ENCODE measurements at places on chromosomes 12 and 14.

DNA sequence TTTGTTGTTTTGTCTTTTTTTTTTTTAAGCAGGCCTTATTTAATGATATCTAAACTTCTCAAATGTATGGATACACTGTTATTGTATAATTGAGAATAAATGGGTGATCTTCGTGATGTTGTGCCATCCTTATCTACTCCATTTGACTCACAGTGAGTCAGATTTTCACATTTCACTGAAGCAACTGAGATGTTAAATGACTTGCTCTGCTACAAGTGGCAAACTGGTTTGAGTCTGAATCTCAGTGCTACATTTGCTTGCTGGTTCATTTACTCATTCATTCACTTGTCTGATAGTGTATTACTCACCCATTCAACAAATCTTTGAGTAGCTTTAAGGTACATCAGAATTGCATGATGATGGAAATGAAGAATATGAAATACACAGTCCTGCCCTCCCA lies 2.6 kb downstream of the KIAA0586 start:
- DNase-seq, result no peak

GRCh38 chr14:84225268-84225667 lies 1304.7 kb upstream of the FLRT2 start:
- no peak for DNase-seq

- no peak for DNase-seq
Measured at GRCh38 chr12:76266797-76267196, 81.4 kb downstream of the BBS10 start.

GRCh38 chr14:23577710-23578392 lies 739 bp downstream of the JPH4 start:
- no peak for DNase-seq

- DNase-seq, result no peak
Measured at GRCh38 chr12:104575442-104576186, 118.9 kb downstream of the CHST11 start.

DNA sequence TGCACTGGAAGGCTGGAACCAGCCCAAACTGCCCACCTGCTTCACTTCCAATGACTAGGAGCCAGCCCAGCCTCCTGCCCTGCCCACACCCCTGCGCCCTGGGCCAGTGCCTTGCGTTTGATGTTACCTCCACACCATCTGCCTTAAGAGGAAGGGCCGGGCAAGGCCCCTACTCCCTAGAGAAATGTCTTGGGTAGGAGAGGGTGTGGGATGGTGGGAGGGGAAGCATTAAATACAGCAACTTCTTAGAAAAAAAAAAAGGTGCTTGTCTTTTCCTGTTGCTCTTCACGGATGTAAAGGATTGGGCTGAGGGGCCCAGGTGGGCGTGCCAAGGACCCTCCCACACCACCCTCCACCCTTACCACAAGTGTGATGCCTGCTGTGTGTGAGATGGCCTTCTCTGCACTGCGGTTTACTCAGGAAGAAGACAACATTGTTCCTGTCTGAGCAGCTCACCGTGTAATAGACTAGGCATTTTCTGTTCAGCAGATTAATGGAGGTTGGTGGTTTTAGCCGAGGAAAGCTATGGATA lies 99.9 kb downstream of the NINJ2 start:
- DNase-seq, result peak; percentile 27

DNA sequence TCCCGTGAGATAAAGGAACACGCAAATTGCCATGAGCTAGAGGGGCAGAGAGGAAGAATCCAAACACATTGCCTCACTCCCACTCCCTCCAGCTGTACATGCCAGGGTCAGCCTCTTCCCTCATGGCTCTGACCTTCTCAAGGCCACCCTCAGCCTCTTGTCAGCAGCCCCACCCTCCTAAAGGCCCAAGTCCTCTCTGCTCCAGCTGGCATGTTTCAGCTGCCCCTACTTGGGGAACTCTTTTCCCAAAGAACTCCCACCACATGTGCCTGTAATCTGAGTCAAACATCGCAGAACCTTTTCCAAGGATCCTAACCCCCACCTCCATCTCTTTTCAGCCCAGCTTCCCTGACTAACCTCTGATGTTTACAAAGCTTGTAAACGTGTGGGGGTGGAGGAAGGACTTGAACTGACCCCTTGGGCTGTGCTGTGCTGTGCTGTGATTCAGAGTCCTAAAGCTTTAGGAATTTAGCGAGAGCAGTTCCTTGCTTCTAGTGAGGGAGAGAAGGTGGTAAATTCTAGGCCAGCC lies 7.3 kb upstream of the CACNB3 start:
- no peak for DNase-seq

DNA sequence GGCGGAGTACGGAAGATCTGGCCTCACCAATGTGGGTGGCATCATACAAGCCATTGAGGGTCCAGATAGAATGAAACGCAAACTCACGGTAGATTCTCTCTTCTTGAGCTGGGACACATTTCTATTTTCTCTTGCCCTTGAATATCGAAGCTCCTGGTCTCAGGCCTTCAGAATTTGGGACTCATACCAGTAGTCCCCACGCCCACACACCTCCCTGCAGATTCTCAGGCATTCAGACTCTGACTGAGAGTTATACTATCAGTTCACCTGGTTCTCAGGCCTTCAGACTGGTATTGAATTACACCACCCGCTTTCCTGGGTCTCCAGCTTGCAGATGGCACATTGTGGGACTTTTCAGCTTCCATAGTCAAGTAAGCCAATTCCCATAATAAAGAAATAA lies 37.8 kb downstream of the EIF2S3B start:
- DNase-seq, result no peak

Measured in NK-92 treated with Interleukin-12 subunit alpha and Interleukin-12 subunit beta, amount 100 ng/mL, for 24 hours (cell line).